ENCODE measurements at places on chromosomes 6 and 20.
A peak's percentile ranks its signal among the peaks of the same experiment; 100 is the strongest.

DNA sequence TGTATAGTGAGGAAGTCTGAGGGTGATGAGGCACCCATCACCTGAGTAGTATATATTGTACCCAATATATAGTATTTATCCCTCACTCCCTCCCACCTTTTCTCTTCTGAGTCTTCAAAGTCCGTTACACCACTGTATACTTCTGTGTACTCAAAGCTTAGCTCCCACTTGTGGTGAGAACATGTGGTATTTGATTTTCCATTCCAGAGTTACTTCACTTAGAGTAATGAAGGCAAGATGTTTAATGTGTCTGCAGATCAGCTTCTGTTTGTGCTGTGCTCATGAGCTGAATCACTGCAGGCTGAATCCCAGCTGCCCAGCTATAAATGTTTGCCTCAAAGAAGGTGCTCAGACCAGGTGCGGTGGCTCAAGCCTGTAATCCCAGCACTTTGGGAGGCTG, 139.3 kb upstream of the FOXA2 start:
- no peak for DNase-seq

DNA sequence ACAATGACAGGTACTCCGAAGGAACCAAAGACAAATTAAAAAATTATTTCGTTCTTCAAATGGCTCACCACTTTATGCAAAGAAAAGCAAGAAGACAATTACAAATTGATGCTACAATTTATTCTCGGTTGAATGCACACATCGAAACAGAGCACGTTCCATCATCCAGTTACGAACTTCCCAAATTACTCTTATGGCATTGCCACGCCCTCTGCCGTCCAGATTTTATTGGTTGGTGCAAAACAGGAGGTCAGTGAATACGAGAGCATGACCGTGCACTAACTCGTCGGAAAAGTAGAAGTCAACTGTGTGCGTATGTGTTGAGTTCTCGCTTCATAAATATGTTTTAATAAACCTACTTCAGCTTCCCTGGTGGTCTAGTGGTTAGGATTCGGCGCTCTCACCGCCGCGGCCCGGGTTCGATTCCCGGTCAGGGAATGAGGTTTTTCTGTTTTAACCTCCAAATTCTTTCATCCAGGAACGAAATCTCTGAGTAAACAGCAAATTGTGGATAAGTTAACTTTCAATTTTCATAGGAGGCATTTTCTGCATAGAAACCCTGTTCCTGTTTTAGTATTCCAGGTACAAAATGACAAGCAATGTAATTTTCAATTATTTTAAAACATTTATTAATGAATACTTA, 23.2 kb downstream of the ZNF311 start:
- peak; percentile 74 for DNase-seq

DNA sequence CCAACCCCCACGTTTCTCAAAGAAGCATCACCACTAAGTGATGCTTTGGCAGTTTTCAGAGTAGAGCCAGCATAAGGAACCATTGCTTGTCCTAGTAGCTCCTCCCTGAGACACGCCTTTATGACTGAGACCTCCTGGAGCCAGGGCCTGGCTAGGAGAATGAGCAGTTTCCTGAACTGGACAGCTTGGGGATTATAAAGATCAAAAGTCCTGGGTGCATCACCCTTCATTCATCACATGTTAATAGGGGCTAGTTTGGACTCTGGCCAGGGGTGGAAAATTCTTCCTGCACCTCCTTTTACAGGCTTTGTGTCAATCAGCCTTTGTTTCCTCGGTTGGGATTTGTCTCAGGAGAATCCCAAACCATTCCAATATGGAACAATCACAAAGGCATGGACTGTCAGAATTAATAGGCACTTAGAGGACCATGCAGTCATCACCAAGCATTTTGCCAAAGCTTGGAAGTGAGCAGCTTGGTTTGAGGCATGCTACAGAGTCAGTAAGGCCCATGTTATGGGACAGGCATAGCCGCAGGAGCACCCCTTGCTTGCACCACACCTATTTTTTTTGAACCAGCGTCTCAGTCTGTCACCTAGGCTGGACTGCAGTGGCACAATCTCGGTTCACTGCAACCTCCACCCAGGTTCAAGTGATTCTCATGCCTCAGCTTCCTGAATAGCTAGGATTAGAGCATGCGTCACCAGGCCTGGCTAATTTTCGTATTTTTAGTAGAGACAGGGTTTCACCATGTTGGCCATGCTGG, 64.9 kb upstream of the TGM3 start:
- no peak for DNase-seq

DNA sequence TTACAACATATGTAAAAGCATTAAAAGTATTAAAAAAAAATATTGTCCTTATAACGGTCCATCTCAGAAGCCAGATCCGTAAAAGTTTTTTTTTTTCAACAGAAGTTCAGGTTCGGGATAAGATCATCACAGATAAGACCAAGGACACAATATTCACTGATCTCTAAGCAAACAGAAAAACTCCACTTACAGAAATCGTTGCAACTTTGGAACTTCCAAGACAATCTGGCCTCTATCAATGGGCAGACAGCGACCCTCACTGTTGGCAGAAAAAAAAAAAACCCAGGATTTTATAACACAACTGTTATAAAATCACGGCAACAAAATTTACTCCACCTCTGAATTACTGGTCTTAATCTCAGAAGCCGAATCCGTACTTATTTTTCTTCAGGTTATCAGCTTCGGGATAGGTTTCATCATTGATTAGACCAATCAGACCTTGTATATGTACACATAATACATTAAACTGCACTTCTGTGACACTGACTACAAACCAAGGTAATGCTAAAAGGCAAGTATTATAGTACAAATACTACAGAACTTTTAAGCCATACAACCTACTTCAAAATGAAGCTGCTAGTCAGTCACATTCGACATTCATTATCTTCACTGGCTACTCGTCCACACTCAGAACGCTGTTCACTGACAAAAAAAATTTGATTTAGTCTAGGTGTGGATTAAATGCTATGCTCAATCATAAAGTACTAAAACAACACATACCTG, 34.7 kb upstream of the SYNCRIP start:
- DNase-seq, result no peak

- DNase-seq, result peak; percentile 99
Measured at GRCh38 chr20:13995086-13995665, at the start of gene MACROD2. Gene MACROD2 (plus strand): TSS chr20:13995516.

DNA sequence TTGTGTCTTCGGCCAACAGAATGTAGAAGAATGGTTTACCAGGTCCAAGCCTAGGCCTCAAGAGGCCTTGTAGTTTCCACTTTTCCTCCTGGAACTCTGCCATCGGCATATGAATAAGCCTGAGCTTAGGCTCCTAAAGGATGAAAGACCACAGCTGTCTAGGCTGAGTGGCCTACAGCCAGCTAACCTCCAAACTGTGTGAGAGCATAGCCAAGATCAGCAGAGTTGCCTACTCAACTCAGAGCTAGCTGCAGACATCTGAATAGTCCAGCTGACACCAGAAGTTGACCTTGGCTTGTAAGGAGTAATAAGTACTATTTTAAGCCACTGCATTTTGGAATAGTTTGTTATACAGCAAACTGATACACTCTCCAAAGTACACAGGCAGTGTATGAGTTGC, 52.6 kb upstream of the SMIM29 start:
- no peak for DNase-seq

DNA sequence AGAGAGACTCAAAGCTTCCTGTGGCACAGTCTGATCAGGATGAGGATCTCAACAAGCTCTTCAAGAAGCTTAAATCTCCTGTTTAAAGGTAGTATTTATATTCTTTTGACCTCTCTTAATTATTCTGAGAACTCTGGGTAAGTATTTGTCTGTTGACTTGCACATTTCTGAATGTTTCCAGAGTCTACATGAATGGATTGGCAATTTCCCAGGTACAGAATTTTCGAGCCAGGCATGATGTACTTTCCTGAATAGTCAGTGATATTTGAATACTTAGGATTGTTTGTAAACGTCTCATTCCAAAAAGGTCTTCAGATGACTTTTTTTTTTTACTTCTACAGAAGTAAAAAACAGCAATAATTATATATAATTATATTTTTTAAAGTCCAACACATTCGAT, 293.4 kb downstream of the TBC1D32 start:
- DNase-seq, result no peak
